ENCODE measurements at places on chromosomes 5 and 9.

DNA sequence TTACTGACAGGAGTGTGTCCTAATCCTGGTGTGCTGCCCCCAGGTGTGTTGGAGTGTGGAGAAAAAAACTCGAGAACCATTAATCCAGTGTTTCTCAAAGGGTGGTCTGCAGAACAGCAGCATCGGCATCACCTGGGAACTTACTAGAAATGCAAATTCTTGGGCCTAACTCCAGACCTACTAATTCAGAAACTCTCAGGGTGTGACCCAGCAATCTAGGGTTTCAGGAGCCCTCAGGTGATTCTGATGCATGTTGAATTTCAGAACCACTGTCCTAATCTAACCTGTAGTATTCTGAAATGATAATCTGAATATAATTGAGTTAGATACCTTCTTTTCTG, 30.0 kb upstream of the IL6ST start:
- DNase-seq, result no peak

DNA sequence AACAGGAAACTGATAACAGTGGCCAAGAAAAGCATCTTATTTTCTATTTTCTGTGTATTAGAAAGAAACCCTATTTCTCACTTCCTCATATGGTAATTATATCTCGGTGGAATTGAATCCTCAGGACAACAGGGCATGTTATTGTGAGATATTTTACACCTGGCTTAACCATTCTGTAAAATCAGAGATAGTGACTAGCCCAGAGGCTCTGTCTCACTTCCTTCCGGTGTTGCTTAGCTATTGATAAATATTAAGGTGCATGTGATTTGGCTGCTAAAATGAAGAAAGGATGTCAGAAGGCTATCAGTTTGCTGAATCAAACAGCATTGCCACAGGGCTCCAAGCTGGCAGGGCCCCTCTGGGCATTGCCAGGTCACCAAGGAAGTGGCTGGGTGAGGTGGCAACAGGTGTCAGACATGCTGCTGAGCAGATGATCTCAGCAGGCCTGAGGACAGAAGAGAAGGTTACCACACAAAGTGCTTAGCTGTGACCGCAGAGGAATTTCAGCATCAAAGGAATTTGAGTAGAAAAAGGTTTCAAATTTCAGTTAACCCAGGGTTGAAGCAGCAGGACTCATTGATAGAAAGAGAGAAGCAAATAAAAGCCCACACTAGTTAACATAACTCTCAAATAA, 330.7 kb downstream of the PDE4D start:
- no peak for DNase-seq

DNA sequence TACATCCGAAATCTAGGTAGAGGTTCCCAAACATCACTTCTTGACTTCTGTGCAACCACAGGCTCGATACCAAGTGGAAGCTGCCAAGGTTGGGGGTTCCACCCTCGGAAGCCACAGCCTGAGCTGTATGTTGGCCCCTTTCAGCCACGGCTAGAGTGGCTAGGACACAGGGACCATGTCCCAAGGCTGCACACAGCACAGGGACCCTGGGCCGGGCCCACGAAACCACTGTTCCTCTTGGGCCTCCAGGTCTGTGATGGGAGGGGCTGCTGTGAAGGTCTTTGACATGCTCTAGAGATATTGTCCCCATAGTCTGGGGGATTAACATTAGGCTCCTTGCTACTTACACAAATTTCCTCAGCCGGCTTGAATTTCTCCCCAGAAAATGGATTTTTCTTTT, 460.6 kb downstream of the ISL1 start:
- no peak for DNase-seq

DNA sequence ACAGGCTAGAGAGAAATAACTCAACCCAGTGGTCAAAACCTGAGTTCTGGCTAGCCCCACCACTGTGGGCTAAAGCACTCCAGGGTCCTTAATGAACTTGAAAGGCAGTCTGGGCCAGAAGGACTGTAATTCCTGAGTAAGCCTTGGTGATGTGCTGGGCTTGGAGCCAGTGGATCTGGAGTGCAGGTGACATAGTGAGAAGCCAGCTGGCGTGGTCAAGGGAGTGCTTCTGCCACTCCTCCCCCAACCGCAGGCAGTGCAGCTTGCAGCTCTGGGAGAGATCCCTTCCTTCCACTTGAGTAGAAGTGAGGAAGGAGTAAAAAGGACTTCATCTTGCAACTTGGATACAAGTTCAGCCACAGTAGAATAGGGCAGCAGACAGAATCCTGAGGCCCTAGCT, 424.0 kb downstream of the CDH18 start:
- no peak for DNase-seq

DNA sequence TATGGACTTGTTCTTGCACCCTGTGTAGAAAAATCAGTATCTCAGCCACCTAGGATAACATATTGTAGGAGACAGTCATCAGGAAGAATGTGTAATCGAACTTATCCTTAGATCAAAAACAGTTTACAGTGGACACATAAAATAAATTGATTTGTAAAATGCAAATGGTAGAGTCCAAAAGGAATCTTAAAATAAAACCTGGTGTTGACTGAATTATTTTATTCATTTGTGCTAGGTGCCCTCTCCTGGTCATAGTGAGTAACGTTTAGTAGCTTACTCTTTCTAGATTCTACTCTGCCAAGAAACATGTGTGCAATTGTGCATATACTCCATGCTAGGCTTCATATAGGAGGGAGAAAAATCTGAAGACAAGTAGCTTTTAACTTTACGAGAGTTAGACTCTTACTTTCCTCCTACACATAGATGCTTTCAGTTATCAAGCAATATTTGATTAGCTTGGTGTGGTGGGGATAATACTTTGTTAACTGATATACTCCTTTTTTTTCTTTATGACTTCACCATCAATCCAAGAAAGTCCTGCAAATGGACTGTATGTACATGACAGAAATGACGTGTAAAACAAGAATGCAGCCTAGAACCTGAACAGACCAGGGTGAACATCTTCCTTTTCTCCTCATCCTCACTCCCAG, 23.7 kb upstream of the LOX start:
- no peak for DNase-seq

DNA sequence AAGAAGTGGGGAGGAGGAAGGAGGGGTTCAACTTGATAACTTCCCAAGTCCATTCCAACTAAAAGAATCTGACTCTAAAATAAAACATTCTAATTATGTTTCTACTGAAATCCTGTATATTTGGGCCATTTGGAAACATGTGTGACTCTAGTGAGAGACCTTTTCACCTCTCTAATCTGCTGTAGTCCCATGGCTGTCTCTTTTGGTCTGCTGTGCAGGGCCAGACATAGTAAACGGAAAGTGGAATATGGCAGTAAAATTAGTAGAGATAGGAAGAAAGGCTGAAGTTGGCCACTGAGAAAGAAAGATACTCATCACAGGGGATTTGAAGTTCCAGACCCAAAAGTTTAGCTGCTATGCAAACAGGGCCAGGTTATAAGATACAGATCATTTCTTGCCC, 15.9 kb downstream of the RFX3 start:
- no peak for DNase-seq

DNA sequence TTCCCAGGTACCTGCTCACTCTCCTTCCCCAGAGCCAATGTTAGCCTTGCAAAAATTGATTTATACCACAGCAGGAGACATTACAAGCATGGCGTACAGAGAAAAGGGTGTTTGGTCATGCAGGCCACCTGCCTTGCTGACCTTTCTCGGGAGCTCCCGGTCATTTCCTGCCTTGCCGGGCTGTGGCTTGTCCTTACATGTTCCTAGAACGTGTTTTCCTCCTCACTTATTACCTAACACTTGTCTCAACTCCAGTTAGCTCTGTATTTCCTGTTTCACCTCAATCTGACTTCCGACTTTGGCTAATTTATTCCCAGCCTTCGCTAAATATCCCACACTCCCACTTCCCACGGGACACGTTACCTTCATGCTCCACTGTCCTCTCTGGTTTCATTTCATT, 282.5 kb downstream of the ICE1 start:
- DNase-seq, result no peak

GRCh38 chr5:63743096-63743798, 219.0 kb downstream of the HTR1A start:
- no peak for DNase-seq

GRCh38 chr5:132057498-132058255, 2.8 kb upstream of the IL3 start:
- DNase-seq, result no peak

DNA sequence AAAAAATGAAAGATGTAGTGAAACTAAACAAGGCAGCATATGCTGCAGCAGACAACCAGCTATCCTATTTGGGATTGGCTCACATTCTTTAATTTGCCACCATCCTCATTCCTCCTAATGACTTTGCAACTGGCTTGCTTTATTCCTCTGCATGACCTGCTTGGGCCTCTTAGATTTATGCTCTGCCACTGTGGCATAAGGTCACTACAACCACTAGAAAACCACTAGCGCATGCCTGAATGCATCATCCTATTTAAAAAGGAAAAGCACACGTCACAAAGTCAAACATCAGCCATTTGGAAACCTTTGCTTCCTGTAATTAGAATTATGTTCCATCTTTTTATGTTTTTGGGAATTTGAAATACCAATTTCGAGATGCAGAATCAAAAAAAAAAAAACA, 40.8 kb upstream of the CCDC152 start:
- DNase-seq, result no peak

DNA sequence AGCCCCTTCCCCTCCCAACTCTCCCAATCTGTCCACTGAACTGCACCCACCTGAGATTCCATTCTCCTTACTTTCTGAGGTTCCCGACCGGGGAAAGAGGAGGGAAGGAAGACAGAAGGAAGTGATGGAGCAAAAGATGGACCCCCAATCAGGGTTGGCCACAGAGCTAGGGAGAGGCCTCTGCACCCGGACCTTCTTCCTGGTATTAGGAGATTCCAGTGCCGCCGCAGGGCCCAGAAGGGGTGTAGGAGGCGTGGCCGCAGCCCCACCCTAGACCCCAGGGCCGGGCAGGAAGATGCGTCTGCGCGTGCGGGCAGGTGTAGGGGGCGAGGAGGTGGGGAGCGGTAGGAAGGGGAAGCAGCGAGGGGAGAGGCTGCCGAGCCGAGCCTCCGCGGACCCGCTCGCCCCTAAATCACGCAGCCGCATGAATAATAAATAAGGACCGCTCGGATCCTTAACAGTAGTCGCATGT, 104.2 kb upstream of the MVB12B start:
- no peak for DNase-seq

GRCh38 chr5:142913728-142914338, 143.7 kb downstream of the ARHGAP26 start:
- no peak for DNase-seq

GRCh38 chr9:88820055-88820454, 171.2 kb upstream of the S1PR3 start:
- DNase-seq, result no peak

- DNase-seq, result no peak
Measured at GRCh38 chr5:58261605-58262004, 198.3 kb downstream of the PLK2 start.

- no peak for DNase-seq
Measured at GRCh38 chr9:106557996-106558667, 304.8 kb upstream of the ZNF462 start.

- no peak for DNase-seq
Measured at GRCh38 chr5:159057996-159058395, 41.7 kb downstream of the EBF1 start.

DNA sequence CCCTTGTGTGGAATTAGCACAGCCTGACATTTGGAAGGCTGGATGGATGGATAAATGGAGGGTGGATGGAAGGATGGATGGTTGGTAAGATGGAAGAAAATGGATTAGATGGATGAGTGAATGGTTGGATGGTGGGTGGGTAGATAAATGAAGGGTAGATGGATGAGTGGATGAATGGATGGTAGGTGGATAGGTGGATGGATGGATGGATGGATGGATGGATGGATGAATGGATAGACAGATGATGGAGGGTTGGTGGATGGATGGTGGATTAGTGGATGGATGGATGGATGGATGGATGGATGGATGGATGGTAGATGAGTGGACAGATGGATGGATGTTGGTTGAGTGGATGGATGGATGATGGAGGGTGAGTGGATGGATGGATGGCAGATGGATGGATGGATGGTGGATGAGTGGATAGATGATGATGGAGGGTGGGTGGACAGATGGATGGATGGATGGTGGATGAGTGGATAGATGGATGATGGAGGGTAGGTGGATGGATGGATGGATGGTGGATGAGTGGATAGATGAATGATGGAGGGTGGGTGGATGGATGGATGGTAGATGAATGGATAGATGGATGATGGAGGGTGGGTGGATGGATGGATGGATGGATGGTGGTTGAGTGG, 175.6 kb upstream of the PPP1R26 start:
- no peak for DNase-seq

- no peak for DNase-seq
Measured at GRCh38 chr5:163995206-163995605, 489.8 kb downstream of the MAT2B start.

DNA sequence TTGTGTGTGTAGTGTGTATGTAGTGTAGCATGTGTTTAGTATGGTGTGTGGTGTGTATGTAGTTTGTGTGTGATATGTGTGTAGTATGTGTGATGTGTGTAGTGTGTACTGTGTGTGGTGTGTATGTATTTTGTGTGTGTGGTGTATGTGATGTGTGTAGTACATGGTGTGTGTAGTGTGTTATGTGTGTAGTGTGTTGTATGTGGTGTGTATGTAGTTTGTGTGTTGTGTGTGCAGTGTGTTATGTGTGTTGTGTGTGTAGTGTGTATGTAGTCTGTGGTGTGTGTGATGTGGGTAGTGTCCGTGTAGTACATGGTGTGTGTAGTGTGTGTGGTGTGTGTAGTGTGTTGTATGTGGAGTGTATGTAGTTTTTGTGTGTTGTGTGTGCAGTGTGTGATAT, 40.0 kb downstream of the SYK start:
- DNase-seq, result no peak

DNA sequence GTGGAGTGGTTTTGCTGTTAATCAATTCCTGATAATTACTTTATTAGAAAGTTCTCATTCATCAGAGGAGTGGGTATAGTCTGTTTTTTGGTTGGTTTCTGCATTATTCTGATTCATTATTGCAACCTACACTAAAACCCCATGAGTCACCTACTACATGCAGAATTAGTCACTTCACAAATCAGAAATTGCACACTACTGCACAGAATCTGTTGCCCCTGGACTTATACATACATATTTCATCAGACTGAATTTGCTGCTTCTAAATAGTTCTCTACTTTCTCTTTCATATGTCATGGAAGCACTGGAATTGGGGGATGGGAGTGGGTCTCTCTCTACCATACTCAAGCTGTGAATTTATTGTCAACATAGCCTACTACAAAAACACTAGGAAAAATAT, 585.1 kb downstream of the DNAH5 start:
- no peak for DNase-seq
